Type B pancreatic cell (in vitro differentiated cells): ENCODE measurements at places on chromosomes 7 and 10. TPM values are rescaled to one million over a fixed set of nuclear protein-coding genes. Genes with fewer than 3 reads are reported as not detected.
A peak's percentile ranks its signal among the peaks of the same experiment; 100 is the strongest.

DNA sequence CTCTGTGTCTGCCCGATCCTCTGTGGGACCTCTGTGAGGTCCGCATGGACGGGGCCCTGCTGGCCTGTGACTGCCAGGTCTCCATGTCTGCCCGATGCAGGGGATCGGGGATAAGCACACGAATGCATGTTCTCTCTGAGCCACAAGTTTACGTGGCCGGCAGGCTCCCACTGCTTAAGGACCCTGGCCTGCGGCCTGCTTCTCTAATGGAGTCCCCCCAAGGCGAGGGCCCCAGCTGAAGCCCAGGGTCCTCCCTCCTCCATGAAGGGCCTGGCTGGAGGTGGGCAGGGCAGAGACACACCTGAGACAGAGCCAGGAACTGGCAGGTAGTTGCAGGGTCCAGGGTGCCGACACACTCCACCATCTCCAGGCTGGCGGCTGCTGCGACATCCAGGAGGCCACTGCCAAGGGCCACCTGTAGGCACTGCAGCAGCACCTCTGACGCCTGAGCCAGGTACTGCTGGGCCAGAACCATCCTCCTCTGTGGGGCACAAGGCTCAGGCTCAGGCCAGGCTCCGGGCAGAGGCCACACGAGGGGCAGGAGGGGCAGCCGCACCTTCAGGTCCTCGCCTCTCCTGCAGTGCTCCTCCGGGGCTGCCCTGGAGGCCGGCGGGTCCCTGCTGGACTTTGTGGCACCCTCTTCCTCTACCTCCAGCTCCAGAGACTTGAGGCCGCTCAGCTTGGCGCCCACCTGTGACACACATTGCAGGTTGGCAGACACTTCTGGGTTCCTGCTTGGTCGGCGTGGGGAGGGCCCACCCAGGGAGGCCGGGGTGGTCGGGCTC, 60.9 kb upstream of the NKX6-2 start:
- DNase-seq: no peak
- no peak overlapping the region for H3K27ac ChIP-seq
- H3K27me3 ChIP-seq: peaks cover 9% of the 10 kb centered on the region

- peaks cover 4% of the 10 kb centered on the region for H3K36me3 ChIP-seq
- peaks cover 21% of the 10 kb centered on the region for H3K4me1 ChIP-seq
- no peaks in the 10 kb centered on the region for H3K27me3 ChIP-seq
- H3K27ac ChIP-seq: peak overlapping the region; percentile 86
Measured at GRCh38 chr7:87220026-87220733, 648 bp upstream of the TMEM243 start.

- no peaks in the 10 kb centered on the region for H3K27me3 ChIP-seq
- DNase-seq: no peak
- H3K27ac ChIP-seq: no peak overlapping the region
- peaks cover 4% of the 10 kb centered on the region for H3K36me3 ChIP-seq
- H3K4me1 ChIP-seq: no peaks in the 10 kb centered on the region
Measured at GRCh38 chr7:2545746-2546425, 9.4 kb downstream of the BRAT1 start.

SDK1 gene
- 17.8 and 26.1 TPM in 2 replicates for total RNA-seq

DNA sequence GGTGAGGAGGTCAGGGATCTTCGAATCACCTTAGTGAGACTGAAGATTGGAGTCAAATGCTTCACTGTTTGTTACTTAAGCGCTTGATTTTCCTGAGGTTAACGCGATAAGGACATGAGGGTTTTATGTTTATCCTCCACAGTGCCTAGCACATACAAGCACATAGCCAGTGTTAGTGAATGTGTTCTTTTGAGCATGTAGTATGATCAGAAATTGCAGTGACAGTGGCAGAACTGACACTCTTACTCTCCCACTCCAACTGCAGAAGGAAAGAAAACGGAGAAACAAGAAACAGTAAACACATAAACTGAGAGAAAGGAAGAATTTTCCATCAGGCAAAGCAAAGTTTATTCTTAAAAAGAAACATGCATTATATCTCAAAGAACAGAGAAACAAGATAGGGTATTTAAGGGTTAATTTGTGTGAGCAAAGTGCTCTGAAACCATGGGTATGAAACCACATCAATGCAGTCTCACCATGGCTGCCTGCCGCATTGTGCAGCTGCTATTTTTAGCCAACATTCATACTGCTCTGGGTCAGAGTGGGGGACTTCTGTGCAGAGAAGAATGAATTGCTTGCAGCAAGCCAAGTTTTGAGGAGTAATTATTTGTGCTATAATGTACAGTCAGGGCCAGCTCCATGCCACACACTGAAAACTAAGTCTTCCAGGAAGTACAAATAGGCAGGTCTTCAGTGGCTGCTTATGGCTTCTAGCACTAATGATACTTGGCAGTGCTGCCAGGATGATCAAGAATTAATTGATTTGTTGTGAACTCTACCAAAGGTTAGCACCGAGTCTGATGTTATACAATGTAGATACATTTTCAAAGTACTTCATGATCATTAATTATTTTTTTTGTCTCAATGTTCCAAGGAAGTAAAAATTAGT, 152.0 kb downstream of the MACC1 start:
- H3K27me3 ChIP-seq: no peaks in the 10 kb centered on the region
- no peak overlapping the region for H3K4me3 ChIP-seq
- DNase-seq: no peak

DNA sequence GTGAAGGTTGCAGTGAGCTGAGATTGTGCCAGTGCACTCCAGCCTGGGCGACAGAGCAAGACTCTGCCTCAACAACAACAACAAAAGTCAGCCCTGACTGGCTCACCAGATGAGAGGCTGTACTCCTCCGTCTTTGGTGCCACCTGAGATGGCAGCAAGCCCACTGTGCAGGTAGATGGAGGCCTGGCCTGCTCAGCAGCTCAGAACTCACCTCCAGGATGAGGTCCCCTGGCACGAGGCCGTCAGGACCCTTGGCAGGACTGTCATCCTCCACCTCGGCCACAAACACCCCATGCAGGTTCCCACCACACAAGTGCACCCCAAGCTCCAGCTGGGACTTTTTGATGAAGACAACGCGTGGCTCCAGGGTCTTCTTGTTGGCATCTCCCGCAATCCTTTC, 117.2 kb downstream of the DLG5 start:
- H3K27me3 ChIP-seq: no peaks in the 10 kb centered on the region
- no peak overlapping the region for H3K4me3 ChIP-seq
- H3K4me1 ChIP-seq: no peaks in the 10 kb centered on the region
- no peak for DNase-seq
- H3K27ac ChIP-seq: no peak overlapping the region

- H3K4me1 ChIP-seq: peaks cover 6% of the 10 kb centered on the region
- H3K27me3 ChIP-seq: no peaks in the 10 kb centered on the region
- DNase-seq: no peak
- no peak overlapping the region for H3K27ac ChIP-seq
- H3K36me3 ChIP-seq: peaks cover 5% of the 10 kb centered on the region
Measured at GRCh38 chr10:58371473-58371872, 13.7 kb upstream of the TFAM start.

DNA sequence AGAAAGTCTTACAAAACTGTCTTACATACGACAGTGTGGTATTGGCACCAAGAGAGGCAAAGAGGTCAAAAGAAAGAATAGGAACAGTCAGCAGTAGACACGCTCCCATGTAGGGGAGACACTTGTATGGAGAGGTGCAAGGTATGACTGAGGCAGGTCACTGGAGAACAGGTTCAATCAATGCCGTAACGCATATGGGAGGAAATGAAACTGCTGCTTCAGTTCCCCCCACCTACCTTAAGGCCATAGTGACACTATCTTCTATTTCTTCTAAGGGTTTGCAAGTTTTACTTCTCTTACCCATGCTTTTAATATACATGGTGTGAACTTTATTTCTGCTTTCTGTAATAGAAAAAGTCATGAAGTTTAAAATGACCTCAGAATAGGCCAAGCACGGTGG, 5.5 kb upstream of the PITRM1 start:
- H3K27me3 ChIP-seq: peaks cover 5% of the 10 kb centered on the region
- DNase-seq: no peak
- no peaks in the 10 kb centered on the region for H3K36me3 ChIP-seq
- H3K4me1 ChIP-seq: no peaks in the 10 kb centered on the region
- no peak overlapping the region for H3K4me3 ChIP-seq
- no peak overlapping the region for H3K27ac ChIP-seq
